ENCODE measurements at places on chromosomes 4 and X.

DNA sequence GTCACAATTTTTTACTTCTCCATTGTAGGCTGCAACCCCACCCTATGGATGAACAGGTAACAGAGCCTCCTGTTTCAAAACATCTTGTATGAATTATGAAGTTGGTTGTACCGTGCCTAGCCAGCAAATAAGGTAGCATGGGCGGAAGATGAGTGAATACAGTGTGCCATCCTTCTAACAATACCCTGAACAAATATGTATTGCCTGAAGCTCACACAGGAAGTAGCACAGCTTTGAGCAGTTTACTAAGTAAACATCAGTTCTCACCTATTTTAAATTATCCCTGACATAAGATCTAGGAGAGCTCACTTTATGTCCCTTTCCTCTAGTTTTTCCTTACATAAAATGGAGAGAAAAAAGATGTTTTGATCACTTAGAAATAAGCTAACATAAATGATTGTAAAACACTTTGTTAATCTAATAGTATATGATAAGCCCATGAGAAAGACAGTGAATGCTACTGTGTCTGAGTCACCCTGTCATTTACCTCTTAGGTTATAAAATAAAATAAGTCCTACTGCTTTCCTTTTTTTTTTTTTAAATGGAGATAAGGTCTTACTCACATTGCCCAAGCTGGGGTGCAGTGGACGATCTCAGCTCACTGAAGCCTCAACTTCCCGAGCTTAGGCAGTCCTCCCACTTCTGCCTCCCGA, 36.6 kb downstream of the GRSF1 start:
- no peak for DNase-seq

- DNase-seq: no peak
These were observed 52.5 kb downstream of the TMEM156 start for GRCh38 chr4:38979511-38980230.

GRCh38 chrX:137430301-137430700, 135.6 kb upstream of the ZIC3 start:
- DNase-seq: no peak

- DNase-seq: no peak
These were observed 74.7 kb upstream of the TBL1X start for GRCh38 chrX:9390121-9390520.

DNA sequence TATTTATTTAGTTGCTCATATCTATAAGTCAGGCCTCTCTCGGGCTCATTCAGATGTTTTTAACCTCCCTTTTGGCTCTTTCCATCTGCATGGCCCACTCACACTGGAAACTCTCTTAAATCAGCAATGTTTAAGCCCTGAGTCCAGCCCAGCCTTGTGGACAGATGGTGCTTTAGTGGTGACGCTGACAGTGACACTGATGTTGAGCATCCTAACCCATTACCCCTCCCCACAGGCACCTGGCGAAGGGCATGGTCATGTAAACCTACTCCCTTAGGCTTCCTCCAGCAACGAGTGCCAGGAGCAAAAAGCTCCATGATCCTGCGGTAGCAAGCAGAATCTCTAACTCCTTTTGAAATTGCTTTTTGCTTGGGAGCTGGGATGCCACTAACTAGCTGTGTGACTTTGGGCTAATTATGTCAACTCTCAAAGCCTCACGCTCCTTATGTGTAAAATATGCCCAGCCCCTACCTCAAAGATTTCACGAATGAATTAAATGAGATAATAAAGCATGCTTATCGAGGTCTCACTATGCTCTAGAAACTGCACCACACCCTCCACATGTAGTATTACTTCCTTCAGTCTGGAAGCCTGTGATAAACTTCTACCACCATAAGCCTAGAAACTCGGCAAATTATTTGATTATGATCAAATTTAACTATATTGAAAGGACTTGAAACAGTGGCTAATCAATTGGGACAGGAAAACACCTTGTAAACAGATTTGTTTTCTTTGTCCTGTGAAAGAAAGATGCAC, 569.4 kb downstream of the BCOR start:
- DNase-seq: no peak

Data from SK-N-MC (cell line).